ENCODE measurements at places on chromosomes 5 and 9.

- DNase-seq: no peak
Measured at GRCh38 chr9:109383356-109383755, 62.5 kb upstream of the EPB41L4B start.

DNA sequence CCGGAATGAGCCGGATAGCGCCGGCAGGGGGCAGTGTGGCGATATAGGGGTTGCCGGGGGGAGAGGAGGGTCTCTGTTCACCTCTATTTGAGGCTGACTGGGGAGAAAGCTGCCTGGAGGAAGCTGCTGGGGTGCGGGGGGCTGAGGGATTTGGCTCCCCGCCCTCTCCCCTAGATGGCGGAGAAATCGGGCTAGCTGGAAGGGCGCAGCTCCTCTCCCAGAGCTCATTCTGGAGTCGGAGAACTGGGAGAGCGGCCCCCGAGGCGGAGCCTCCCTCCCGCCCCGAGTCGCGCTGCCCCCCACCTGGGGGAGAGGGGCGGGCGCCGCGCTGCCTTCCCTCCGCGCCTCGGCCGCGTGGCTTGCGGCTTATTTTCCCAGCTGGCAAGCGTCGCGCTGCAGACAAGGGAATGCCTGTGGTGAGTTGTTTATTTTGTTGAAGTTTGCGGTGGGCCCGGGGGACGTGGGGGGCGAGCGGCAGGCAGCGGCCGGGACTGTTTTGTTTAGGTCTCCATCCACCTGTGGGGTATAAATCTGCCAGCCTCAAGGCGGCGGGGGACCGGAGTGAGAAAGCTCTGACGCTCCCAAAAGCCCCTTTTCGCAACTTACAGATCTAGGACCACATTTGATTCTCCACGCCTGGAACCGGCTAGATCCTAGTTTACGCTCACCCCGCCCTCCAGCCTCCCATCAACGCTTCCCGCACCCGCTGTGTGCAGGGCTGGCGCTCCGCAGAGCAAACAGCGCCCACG, 4.1 kb upstream of the RGMB start:
- peak; percentile 17 for DNase-seq

GRCh38 chr5:50666261-50667022, at the start of gene PARP8:
Gene PARP8, plus strand, starts transcription at chr5:50666637. Its CDS starts 459 bp downstream, at chr5:50667096.
- DNase-seq: peak; percentile 55

DNA sequence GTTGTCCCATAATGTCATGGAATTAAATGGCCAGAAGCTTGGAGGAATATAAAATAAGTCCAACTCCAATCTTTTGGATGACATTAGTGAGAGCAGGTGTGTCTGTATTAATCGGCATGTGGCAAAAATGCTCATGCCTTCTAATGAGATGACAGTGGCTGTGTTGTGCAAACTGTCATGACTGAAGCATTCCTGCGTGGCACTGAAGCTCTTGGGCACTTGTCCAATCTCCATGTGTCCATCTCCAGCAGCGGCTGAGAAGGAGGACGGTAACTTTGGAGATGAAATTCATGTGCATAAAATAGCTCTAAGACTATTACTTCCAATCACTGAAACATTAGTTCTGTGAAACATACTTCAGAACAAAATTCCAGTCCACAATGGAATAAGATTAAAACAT, 697.5 kb upstream of the GRAMD2B start:
- DNase-seq: no peak

- no peak for DNase-seq
Measured at GRCh38 chr5:104998169-104998568, 1435.6 kb upstream of the NUDT12 start.

- no peak for DNase-seq
Measured at GRCh38 chr5:172686111-172686510, 45.0 kb downstream of the NEURL1B start.

- DNase-seq: peak; percentile 38
Measured at GRCh38 chr5:148825716-148826052, 727 bp upstream of the ADRB2 start.

GRCh38 chr5:179679014-179679674, 1.7 kb downstream of the CBY3 start:
- DNase-seq: no peak

DNA sequence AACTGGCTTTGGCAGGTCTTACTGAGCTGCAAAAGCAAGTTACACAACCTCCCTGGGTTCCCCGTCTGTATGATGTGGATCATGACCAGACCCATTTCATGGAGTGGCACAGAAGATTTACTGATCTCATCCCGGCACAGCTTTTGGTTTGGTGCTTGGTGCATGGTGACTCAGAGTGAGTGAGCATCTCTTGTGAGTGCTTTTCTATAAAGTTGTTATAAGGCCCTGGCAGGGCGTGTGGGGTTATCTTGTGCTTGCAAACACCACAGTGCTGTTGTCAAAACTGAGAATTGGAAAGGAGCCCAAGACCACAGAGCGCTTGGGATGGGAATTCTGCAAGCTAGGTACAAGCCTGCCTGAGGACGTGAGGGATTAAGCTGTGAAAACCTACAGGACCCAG, 425.2 kb downstream of the GADD45G start:
- no peak for DNase-seq

All from MM.1S (cell line).